Germinal center (tissue), 1 donor: ENCODE measurements at places on chromosomes 12 and 14.

- DNase-seq: no peak
These were observed 19.5 kb downstream of the CCDC91 start for GRCh38 chr12:28209782-28210181.

GRCh38 chr12:112331886-112332285, 50.3 kb downstream of the HECTD4 start:
- no peak for DNase-seq

GRCh38 chr12:29223426-29223825, 74.3 kb downstream of the FAR2 start:
- no peak for DNase-seq

- no peak for DNase-seq
These were observed 115.4 kb downstream of the TMEM117 start for GRCh38 chr12:43951286-43951685.

DNA sequence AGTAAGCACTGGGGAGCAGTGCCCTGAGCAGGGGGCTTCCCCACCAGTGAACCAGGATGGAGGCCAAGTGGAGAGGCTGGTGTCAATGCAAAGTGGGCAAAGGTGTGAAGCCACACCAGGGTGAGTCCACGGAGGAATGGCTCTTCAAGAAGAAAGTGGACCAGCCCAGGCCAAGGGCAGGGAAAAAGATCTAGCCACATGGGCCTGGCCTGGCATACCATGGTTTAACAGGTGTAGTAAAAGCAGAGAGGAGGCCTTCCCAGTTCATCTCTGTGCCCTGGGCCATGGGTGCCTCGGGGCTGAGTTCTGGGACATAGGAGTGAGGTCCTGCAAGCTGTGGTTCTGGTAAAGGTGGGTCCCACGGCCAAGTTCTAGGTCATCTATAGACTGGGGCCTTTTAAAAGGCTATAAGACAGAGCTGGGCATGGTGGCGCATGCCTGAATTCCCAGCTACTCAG, 153.4 kb downstream of the DPF3 start:
- DNase-seq: no peak

GRCh38 chr12:111904446-111904975, 62.5 kb downstream of the MAPKAPK5 start:
- DNase-seq: no peak

DNA sequence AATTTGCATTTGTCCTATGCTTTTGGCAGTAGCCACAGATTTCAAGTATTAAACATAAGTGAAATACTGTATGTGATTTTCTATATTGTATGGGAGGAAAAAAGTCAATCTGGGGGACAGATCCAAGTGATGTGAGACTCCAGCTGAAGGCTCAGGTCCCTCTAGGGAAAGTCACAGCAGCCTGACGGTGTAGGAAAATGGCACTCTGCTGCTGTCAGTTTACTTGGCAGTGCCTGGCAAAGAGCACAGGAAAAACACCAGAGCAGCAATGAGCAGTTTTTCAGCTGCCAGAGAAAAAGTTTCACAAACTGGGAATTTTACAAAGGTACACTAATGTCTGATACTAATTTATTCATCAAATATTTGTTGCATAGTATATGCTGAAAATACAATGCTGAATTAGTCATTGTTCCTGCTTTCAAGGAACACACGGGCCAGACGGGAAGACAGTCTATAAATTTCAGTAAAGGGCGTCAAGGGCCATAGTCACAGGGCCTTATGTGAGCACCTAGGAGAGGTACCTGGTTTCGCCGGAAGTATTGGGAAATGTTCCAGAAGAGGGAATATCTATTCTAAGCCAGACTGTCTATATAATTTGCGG, 66.2 kb upstream of the SLC38A2 start:
- no peak for DNase-seq

DNA sequence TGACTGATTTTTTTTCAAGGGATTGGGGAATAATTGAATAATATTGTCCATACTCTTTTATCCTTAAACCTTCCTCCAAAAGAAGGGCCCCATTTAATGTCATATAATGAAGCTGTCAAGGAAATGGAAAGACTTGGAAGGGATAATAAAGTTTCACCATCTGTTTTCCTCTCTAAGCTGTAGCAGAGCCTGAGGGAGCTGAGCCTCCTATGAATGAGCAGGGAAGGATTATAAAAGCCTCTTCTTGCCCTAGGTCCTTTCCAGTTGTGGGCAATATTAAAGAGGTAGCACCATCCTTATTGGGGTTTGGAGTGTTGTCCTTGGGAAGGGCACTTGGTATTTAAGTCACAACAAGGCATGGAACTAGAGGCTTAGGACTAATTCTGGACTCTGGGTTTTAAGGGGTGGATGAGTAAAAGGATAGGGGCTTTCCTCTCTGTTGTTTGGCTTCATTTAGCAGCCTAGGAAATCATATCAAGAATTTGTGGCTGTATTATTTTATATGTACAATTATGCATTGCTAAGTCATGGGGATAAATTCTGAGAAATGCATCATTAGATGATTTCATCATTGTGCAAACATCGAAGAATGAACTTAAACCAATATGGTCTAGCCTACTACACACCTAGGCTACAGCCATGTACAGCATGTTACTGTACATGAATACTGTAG, 408.5 kb upstream of the DCN start:
- DNase-seq: no peak

DNA sequence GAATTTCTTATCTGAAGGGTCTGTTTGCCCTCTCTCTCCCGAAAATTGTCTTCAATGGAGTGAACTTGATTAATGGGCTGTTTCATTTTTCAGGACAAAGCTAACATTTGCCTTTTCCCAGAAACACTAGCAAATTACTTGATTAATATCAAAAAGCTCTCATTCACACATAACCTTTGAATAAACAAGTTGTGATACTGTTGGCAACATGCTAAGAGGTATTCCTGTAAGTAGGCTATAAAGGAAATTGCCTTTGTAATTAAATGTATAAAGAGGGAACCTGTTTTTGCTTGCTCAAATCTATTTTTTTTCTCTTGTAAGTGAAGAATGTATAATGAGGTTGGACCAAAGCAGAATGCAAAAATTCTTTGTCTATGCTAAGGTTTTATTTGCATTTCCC, 457.2 kb downstream of the TMTC2 start:
- no peak for DNase-seq

- no peak for DNase-seq
These were observed 18.2 kb upstream of the CLEC2D start for GRCh38 chr12:9651265-9651729.

GRCh38 chr12:8145754-8146441, 10.9 kb upstream of the ZNF705A start:
- no peak for DNase-seq

DNA sequence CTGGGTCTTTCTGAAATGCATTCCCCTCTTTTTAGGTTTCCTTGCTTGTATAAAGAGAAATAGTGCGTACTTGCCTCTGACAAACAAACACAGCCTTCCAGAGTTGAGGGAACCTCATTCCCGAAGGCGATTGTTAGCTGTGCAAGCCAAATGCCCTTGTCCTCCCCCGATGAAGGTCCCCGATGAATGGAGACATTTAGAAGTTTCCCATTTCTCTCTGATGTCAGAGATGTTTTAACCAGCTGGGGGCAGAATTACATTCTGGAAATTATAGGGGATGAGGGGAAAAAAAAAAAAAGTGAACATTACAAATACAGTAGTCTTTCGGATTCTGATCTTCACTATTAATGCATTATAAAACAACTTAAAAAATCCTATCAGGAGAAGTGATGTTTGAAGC, 366.8 kb downstream of the VRK1 start:
- no peak for DNase-seq

DNA sequence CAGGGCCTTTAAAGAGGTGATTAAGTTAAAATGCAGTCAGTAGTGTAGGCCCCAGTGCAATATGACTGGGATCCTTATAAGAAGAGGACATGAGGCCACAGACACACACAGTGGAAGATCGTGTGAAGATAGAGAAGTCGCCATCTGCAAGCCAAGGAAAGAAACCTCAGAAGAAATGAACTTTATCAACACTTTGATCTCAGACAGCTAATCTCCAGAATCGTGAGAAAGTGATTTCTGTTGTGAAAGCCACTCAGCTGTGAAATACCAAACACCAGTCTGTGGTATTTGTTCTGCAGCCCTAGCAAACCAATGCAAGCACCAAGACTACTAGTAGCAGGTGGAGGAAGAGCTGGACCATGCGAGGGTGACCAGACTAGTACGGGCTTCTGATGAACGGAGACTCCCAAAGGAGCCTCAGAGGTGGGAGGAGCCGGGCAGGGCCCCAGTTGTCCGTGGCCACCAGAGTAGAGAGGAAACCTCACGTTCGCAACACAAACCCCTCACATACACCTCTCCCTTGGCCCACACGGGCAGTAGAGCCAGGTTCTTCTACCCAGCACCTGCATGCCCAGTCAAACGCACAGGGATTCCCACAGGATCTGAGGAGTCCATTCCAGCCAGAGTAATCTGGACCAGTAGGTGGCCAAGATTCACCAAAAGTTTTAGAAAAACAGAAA, 243.0 kb downstream of the TTC8 start:
- DNase-seq: no peak

- no peak for DNase-seq
These were observed 96.4 kb upstream of the SOX5 start for GRCh38 chr12:24045816-24046257.

GRCh38 chr14:21525962-21526671, at the start of gene SALL2:
SALL2 (minus strand) TSS chr14:21526346; CDS start chr14:21526127, 219 bp downstream.
- peak; percentile 17 for DNase-seq

DNA sequence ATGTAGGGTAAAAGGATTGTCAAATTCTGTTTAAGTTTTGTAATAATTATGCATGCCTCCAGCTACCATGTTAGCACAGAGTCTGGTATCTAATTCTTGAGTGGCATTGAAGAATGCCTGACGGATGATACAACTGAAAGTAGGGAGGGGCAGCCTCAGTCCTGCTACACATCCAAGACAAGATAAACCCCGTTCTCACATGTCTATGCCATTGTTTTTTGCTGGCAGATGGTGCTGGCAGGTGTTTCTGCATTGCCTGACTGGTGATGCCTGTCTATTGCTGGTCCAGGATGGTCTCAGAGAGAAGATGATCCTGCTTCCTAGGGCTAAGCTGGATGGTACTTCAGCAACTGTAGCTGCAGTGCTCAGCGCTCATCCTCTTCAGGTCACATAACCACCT, 245.8 kb upstream of the NAV3 start:
- no peak for DNase-seq

DNA sequence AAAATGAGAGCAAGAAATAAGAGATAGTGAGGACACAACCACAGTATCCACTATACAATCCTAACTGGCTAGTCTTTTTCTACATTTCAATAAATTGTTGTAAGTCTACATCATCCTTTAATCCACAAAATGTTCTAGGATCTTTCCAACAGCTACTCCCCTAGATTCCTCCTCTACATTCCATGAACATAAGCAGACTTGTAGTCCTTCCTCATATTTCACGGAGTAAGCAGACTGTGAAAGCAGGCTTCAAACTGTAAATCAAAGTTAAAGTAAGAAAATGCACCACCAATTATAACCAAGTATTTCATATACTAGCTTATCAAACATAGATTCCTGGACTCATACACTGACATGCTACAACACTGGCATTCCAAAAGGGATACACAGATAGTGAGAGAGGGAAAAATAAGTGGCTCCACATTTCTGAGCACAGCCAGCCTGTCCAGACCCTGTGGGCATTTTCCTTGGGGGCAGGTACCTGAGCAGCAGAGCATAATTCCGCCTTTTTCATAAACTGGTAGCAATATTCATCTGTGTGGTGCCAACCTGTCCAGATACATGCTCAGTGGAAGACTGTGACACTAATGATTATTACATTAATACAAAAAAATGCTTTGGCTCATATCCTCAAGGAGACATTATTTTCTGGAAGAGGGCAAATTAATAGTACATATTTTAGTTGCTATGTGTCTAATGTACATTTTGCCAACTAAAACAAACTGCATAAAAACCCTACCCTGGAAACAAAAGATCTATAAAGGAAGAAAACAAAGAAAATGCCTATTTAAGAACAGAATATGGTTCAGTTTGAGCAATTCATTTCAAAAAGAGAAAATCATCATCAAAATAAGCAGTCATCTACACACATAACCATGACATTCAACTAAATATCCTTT, 113.3 kb upstream of the FSCB start:
- no peak for DNase-seq
